Ovary (tissue), 10 donors: ENCODE measurements at places on chromosomes 7 and 10. TPM values are rescaled to one million over a fixed set of nuclear protein-coding genes. Genes with fewer than 3 reads are reported as not detected.
A peak's percentile ranks its signal among the peaks of the same experiment; 100 is the strongest.

The ADCYAP1R1 gene
- 9.2 TPM for total RNA-seq

The EGFR gene
- 54.6 TPM for total RNA-seq

The PTPN20 gene
- total RNA-seq: 5.0 TPM

The INHBA gene
- 10.2 TPM for total RNA-seq

The ZC3HAV1 gene
- total RNA-seq: 25.0 TPM

The PDE6C gene
- total RNA-seq: not detected

The MMRN2 gene
- 13.2 TPM for total RNA-seq

The BLOC1S2 gene
- total RNA-seq: 17.9 TPM

The CYP3A7 gene
- 0.28 TPM for total RNA-seq

The SKIDA1 gene
- total RNA-seq: 3.4 TPM

The HOXA4 gene
- 0.83 TPM for total RNA-seq

The OR2A7 gene
- total RNA-seq: 3.0 TPM

DNA sequence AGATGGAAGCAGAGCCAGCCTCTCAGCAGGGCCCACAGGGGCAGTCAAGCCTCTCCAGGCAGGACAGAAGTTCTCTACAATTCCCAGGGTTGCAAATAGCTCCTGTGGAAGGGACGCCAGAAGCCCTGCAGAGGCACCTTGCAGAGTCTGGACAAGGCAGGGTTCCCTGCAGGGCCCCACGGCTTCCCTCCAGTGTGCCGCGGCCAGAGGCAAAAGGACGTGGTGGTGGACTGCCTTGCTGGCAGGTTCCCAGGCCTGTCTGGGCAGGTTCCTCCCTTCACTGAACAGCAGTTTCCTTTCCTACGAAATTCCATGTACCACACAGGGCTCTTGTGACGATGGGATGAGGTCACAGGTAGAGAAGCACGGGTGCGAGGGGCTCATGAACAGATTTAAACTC is 25.1 kb downstream of the UPP1 start:
- H3K27ac ChIP-seq: no peak overlapping the region
- no peak overlapping the region for H3K4me3 ChIP-seq
- no peaks in the 10 kb centered on the region for H3K4me1 ChIP-seq
- H3K36me3 ChIP-seq: no peaks in the 10 kb centered on the region
- no peaks in the 10 kb centered on the region for H3K27me3 ChIP-seq
- no peak for DNase-seq

GRCh38 chr10:116110736-116111135 is 162.3 kb downstream of the GFRA1 start:
- H3K4me3 ChIP-seq: no peak overlapping the region
- H3K36me3 ChIP-seq: no peaks in the 10 kb centered on the region
- DNase-seq: no peak
- no peak overlapping the region for H3K27ac ChIP-seq
- no peaks in the 10 kb centered on the region for H3K27me3 ChIP-seq

- no peak overlapping the region for H3K4me3 ChIP-seq
- H3K27ac ChIP-seq: no peak overlapping the region
- DNase-seq: no peak
- H3K4me1 ChIP-seq: no peaks in the 10 kb centered on the region
- no peaks in the 10 kb centered on the region for H3K27me3 ChIP-seq
Measured at GRCh38 chr10:14904316-14904732, 25.7 kb downstream of the SUV39H2 start.

DNA sequence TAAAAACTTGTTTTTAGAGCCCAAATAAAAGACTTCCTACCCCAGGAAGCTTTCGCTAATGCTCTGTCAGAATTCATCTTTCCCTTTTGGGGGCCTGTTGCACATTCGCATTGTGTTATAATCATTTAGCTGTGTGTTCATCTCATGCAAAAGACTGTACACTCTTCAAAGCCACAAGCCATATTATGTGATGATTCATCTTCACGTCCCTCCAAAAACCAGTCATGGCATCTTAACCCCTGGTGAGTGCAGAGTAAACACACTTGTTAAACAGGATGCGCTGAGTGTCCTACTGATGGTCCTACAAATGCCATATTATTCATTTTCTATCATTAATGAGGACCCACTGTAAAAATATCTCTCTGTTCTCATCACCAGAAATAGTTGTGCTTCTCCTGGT is 235.4 kb downstream of the KIAA1217 start:
- H3K27ac ChIP-seq: no peak overlapping the region
- no peak for DNase-seq
- H3K27me3 ChIP-seq: no peaks in the 10 kb centered on the region
- no peak overlapping the region for H3K4me3 ChIP-seq

DNA sequence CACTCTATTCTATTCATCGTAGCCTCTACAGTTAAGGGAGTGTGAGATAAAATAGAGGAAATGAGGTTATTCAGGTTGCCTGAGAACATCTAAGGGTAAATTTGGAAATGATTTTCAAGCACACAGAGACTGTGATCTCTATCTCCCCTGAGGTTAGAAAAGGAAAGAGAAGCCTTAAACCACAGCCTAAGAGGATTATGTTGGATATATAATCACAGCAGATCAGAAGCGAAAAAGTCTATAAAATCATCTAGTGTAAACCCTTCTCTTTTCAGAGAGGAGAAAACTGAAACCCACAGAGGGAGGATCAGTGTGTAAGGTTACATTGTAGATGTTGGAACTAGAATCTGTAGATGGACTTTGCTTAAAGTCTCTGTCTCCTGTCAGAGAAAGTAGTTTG is 90.6 kb upstream of the SEMA3E start:
- H3K4me3 ChIP-seq: no peak overlapping the region
- no peaks in the 10 kb centered on the region for H3K4me1 ChIP-seq

- no peak overlapping the region for H3K27ac ChIP-seq
- H3K27me3 ChIP-seq: no peaks in the 10 kb centered on the region
- H3K4me3 ChIP-seq: no peak overlapping the region
- H3K36me3 ChIP-seq: no peaks in the 10 kb centered on the region
- DNase-seq: no peak
Measured at GRCh38 chr10:1380088-1380671, 324.0 kb downstream of the WDR37 start.

GRCh38 chr10:36462194-36462593 is 663.2 kb upstream of the ANKRD30A start:
- no peak overlapping the region for H3K27ac ChIP-seq
- no peaks in the 10 kb centered on the region for H3K36me3 ChIP-seq
- H3K4me3 ChIP-seq: no peak overlapping the region
- no peaks in the 10 kb centered on the region for H3K27me3 ChIP-seq
- H3K4me1 ChIP-seq: no peaks in the 10 kb centered on the region

- H3K4me1 ChIP-seq: no peaks in the 10 kb centered on the region
- DNase-seq: no peak
- no peak overlapping the region for H3K27ac ChIP-seq
- H3K4me3 ChIP-seq: no peak overlapping the region
- no peaks in the 10 kb centered on the region for H3K36me3 ChIP-seq
- no peaks in the 10 kb centered on the region for H3K27me3 ChIP-seq
Measured at GRCh38 chr10:5479481-5480161, 19.7 kb downstream of the CALML5 start.

- no peaks in the 10 kb centered on the region for H3K4me1 ChIP-seq
- H3K27ac ChIP-seq: no peak overlapping the region
- H3K27me3 ChIP-seq: no peaks in the 10 kb centered on the region
- no peak overlapping the region for H3K4me3 ChIP-seq
- H3K36me3 ChIP-seq: no peaks in the 10 kb centered on the region
Measured at GRCh38 chr10:58241346-58241745, 26.3 kb downstream of the IPMK start.

DNA sequence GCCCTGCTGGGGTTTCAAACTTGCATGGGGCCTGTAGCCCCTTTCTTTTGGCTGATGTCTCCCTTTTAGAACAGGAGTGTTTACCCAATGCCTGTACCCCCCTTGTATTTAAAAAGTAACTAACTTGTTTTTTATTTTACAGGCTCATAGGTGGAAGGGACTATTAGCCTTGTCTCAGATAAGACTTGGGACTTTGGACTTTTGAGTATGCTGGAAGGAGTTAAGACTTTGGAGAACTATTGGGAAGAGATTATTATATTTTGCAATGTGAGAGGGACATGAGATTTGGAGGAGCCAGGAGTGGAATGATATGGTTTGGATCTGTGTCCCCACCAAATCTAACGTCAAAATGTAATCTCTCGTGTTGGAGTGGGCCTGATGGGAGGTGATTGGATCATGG is 314.9 kb upstream of the SP8 start:
- no peak overlapping the region for H3K27ac ChIP-seq
- no peak overlapping the region for H3K4me3 ChIP-seq
- H3K4me1 ChIP-seq: no peaks in the 10 kb centered on the region
- no peaks in the 10 kb centered on the region for H3K27me3 ChIP-seq
- no peak for DNase-seq

DNA sequence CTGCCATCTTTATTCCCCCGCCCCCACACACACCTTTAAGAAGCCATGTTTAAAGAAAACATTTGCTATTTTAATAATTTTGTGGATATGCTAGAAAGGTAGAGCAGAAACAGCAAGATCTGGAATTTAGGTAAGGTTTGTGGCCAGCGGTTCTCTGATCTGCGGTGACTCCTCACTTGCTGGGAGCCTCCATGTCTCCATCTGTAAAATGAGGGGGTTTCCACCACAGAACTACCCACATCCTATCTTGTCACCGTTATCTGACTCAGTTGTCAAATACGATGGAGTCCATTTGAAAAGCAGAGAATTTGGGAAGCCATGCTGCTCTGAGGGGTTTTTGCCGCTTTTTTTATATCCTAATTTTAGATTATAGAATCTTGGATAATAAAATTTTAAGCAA is 23.3 kb downstream of the MACC1 start:
- no peak overlapping the region for H3K4me3 ChIP-seq
- no peak for DNase-seq
- no peaks in the 10 kb centered on the region for H3K36me3 ChIP-seq
- H3K4me1 ChIP-seq: peaks cover 2% of the 10 kb centered on the region

DNA sequence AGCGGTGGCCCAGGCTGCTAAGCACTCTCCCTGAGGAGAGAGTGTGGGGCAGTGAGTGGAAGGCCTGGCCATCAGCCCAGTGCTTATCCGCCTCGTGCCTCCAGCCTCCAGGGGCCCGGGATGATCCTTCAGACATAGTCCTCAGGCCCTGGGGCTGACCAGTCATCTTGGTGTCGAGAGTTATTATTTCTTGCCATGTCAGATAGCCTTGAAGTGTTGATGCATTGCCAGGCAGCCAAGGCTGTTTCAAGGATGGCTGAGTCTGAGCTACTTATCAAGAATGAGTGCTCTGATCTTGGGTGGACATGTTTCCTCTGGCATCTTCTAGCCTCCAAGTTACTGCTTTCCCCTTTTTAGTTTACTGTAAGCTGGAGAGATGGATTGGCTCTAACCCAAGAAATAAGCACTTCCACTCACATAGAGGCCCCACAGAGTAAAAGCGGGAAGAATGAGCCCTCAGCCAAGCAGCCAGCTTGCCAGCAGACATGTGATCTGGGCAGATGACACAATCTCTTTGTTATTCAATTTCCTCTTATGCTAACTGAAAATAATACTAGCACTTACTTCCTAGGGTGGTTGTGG is 136.5 kb upstream of the NAMPT start:
- H3K27me3 ChIP-seq: no peaks in the 10 kb centered on the region
- peak; percentile 73 for DNase-seq
- no peaks in the 10 kb centered on the region for H3K36me3 ChIP-seq
- peak overlapping the region; percentile 41 for H3K27ac ChIP-seq

- H3K27me3 ChIP-seq: no peaks in the 10 kb centered on the region
- H3K36me3 ChIP-seq: no peaks in the 10 kb centered on the region
- no peak overlapping the region for H3K27ac ChIP-seq
- H3K4me3 ChIP-seq: no peak overlapping the region
- DNase-seq: no peak
- no peaks in the 10 kb centered on the region for H3K4me1 ChIP-seq
Measured at GRCh38 chr7:156204820-156205219, 392.6 kb upstream of the SHH start.

DNA sequence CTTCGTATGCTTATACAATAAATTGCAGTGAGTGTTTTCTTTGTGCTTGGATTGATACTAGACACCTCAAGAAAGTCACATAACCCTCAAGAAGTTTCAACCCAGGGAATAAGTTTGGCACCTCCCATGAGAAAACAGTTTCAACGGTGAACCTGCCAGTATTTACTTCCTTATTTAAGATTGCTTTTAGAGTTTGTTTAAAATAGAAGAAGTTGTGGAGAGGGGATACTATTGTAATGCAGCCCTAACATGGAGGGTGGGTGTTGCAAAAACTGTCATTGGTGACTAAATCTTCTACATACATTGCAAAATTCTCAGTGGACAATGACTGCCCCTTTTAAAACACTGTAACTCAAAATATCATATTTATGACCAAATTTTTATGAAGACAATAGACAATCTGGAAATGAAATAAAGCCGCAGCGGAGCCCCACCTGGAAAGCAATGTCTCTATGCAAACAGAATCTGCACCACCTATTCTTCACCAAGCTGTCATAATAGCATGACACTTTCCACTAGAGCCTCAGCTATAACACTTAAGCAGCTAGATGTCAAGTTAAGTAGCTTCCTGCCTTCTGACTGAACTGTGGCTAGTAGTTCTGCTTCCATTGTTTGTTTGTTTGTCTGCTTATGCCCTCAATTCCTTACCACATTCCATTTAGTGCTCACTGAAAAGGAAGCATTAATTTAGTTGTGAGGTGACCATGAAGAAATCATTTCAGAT is 98.2 kb downstream of the MDFIC start:
- H3K4me3 ChIP-seq: no peak overlapping the region
- DNase-seq: no peak
- H3K36me3 ChIP-seq: no peaks in the 10 kb centered on the region

DNA sequence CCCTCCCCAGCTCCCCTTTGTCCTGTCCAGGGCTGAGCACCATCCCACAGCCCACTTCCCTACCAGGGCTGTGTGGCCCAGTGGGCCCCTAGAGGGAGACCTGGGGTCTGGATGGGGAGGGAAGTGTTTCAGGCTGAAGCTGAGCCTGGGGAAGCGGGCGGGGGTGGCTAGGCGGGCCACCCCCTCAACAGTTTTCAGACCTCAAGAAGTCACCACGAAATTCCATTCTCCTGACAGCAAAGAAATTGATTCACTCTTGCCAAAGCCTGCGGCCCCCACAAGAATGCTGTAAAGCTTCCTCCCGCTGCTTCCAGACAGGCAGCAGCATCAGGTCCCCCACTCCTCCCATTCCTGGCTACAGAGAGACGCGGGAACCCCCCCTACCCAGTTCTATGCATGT is 2.5 kb upstream of the LFNG start:
- no peak overlapping the region for H3K27ac ChIP-seq
- H3K36me3 ChIP-seq: no peaks in the 10 kb centered on the region
- no peak for DNase-seq
- H3K4me1 ChIP-seq: peaks cover 5% of the 10 kb centered on the region
- no peaks in the 10 kb centered on the region for H3K27me3 ChIP-seq

GRCh38 chr10:51000976-51001375 is 73.3 kb upstream of the PRKG1 start:
- no peaks in the 10 kb centered on the region for H3K4me1 ChIP-seq
- no peak overlapping the region for H3K27ac ChIP-seq
- H3K36me3 ChIP-seq: no peaks in the 10 kb centered on the region
- no peaks in the 10 kb centered on the region for H3K27me3 ChIP-seq
- H3K4me3 ChIP-seq: no peak overlapping the region
- no peak for DNase-seq

GRCh38 chr7:145082366-145083161 is 246.7 kb upstream of the TPK1 start:
- no peaks in the 10 kb centered on the region for H3K27me3 ChIP-seq
- no peaks in the 10 kb centered on the region for H3K36me3 ChIP-seq
- DNase-seq: no peak
- no peak overlapping the region for H3K4me3 ChIP-seq
